Activated naive CD4-positive, alpha-beta T cell treated with anti-CD3 and anti-CD28 coated beads for 36 hours (primary cell): ENCODE measurements at places on chromosomes 1 and 21.

- no peak for DNase-seq
Measured at GRCh38 chr1:107378866-107379265, 238.0 kb downstream of the NTNG1 start.

- DNase-seq = no peak
Measured at GRCh38 chr21:45943630-45944540, 37.7 kb upstream of the COL6A1 start.

- DNase-seq = no peak
Measured at GRCh38 chr1:115330480-115331013, 7.5 kb downstream of the NGF start.

GRCh38 chr21:31682620-31683019 is 23.1 kb downstream of the SOD1 start:
- no peak for DNase-seq
